ENCODE measurements at places on chromosomes 3 and 15.

GRCh38 chr3:67737906-67738865 is 83.8 kb upstream of the SUCLG2 start:
- no peak overlapping the region for H3K27ac ChIP-seq
- no peaks in the 10 kb centered on the region for H3K4me1 ChIP-seq
- no peak for DNase-seq
- H3K27me3 ChIP-seq: no peaks in the 10 kb centered on the region
- H3K36me3 ChIP-seq: no peaks in the 10 kb centered on the region
- no peak overlapping the region for H3K4me3 ChIP-seq

- no peaks in the 10 kb centered on the region for H3K4me1 ChIP-seq
- no peaks in the 10 kb centered on the region for H3K36me3 ChIP-seq
- no peaks in the 10 kb centered on the region for H3K27me3 ChIP-seq
- DNase-seq: no peak
- H3K4me3 ChIP-seq: no peak overlapping the region
- no peak overlapping the region for H3K27ac ChIP-seq
Observed at GRCh38 chr3:72171463-72171881, 386.5 kb upstream of the PROK2 start.

- H3K4me1 ChIP-seq: peaks cover 3% of the 10 kb centered on the region
- no peaks in the 10 kb centered on the region for H3K36me3 ChIP-seq
- DNase-seq: peak; percentile 27
- no peak overlapping the region for H3K4me3 ChIP-seq
Observed at GRCh38 chr15:55694652-55695150, 48.3 kb downstream of the PRTG start.

GRCh38 chr15:71424765-71425164 is 309.5 kb downstream of the THSD4 start:
- no peaks in the 10 kb centered on the region for H3K4me1 ChIP-seq
- no peak overlapping the region for H3K4me3 ChIP-seq
- no peak for DNase-seq
- no peaks in the 10 kb centered on the region for H3K27me3 ChIP-seq

GRCh38 chr3:126545544-126545943 is 13.2 kb downstream of the C3orf22 start:
- peaks cover 7% of the 10 kb centered on the region for H3K4me1 ChIP-seq
- no peaks in the 10 kb centered on the region for H3K36me3 ChIP-seq
- H3K4me3 ChIP-seq: no peak overlapping the region
- DNase-seq: no peak
- no peaks in the 10 kb centered on the region for H3K27me3 ChIP-seq
- no peak overlapping the region for H3K27ac ChIP-seq

DNA sequence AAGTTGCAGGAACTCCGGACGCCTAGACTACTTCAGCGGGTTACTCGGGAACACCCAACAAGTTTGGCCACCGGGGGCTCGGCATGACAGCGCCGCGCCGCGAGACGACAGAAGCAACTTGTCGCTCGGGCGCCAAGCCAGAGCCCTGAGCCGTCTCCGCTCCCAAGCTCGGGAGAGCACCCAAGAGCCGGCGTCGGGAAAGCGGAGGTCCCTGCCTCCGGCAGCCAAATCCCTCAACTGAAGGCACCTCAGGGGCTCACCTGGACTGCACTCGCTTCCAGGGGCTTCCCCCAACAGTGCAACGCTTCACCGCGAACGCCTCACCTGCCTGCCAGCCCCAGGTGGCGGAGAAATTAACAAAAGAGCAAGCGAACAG is 640 bp downstream of the MB21D2 start:
- H3K4me1 ChIP-seq: peaks cover 5% of the 10 kb centered on the region
- H3K27ac ChIP-seq: peak overlapping the region; percentile 15
- DNase-seq: no peak
- no peaks in the 10 kb centered on the region for H3K36me3 ChIP-seq
- H3K27me3 ChIP-seq: no peaks in the 10 kb centered on the region

DNA sequence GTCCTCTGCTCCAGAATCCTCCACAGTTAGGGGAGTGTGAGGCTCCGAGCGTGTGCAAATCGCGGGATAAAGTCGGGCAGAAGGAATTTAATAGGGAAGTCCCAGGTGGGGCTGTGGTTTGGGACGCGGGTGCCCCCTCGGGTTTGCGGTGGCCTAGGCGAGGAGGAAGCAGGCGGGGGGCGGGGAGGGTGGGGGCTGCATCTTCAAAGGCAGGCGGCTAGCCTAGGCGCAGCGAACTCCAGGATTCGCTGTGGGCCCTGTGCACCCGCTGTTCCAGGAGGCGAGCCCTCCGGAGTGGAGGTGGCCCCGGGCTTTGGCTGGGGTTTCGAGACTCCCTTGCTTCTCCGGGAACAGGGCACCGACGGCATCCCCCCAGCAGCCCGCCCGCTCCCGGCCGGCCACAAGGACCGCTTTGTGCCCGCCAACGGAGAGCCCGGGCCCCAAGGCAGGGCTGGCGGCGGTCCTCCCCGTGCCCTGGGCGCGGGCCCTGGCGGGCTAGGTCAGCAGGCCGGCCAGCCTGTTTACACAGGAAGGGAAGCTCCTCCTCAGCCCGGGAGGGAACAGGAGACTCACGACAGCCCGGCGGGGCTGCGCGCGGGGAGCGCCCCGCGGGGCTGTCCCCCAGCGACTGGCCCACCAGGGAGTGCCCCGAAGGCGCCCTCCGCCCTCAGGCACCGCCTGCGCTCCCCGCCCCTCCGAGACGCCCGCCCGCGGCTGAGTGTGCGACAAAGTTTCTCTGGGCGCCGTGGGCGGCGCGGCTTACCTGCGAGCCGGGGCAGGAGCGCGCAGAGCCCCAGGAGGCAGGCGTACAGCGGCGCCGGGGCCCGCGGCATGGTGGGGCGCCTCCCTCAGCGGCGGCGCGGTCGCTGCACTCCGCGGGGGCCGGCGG is 753 bp downstream of the ITGB5 start:
- no peak for DNase-seq
- peak overlapping the region; percentile 88 for H3K4me3 ChIP-seq
- H3K36me3 ChIP-seq: no peaks in the 10 kb centered on the region
- H3K27me3 ChIP-seq: no peaks in the 10 kb centered on the region
- peaks cover 13% of the 10 kb centered on the region for H3K4me1 ChIP-seq

DNA sequence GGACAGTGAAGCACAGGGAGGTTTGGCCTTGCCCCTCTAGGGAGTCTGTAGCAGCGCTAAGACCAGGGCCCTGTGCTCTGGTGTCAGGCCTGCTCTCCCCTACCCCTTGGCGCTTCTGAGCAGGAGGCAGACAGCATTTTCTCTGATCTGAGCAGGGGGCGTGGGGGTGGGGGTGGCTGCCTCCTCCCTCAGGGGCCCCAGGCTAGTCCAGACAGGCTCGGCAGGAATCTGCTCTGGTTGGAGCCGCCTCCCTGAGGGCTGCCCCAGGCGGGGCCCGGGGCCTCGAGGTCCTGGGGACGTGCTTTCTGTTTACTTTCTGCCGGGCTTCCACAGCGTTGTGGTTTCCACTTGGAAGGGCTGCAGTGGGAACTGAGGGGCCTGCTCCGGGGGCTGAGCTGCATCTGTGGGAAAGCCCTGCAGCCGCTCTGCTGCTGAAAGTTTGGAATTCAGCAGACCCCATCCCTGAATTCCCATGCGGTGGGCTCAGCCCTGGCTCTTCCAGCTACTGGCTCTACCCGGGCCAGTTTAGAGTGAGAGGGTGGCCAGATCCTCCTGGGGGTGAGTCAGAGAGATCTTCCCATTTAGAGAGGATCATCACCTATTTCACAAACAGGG is 105.4 kb downstream of the LINGO1 start:
- H3K36me3 ChIP-seq: no peaks in the 10 kb centered on the region
- no peak overlapping the region for H3K27ac ChIP-seq
- H3K4me1 ChIP-seq: peaks cover 7% of the 10 kb centered on the region
- no peak overlapping the region for H3K4me3 ChIP-seq
- H3K27me3 ChIP-seq: no peaks in the 10 kb centered on the region

GRCh38 chr3:167938516-167938915 is 157.2 kb downstream of the GOLIM4 start:
- H3K36me3 ChIP-seq: no peaks in the 10 kb centered on the region
- no peak overlapping the region for H3K4me3 ChIP-seq
- no peaks in the 10 kb centered on the region for H3K27me3 ChIP-seq

- no peak for DNase-seq
- no peaks in the 10 kb centered on the region for H3K4me1 ChIP-seq
- H3K36me3 ChIP-seq: no peaks in the 10 kb centered on the region
- no peaks in the 10 kb centered on the region for H3K27me3 ChIP-seq
- H3K4me3 ChIP-seq: no peak overlapping the region
- no peak overlapping the region for H3K27ac ChIP-seq
Observed at GRCh38 chr3:101529816-101530685, 17.0 kb upstream of the SENP7 start.
